Globus pallidus (tissue), 1 donor: ENCODE measurements at places on chromosomes 1 and 21.

GRCh38 chr1:41924911-41925310 is 6.2 kb upstream of the HIVEP3 start:
- no peak for DNase-seq

- no peak for DNase-seq
These were observed 90.1 kb upstream of the IRF2BP2 start for GRCh38 chr1:234699795-234700665.

- no peak for DNase-seq
These were observed 380.9 kb upstream of the PRMT6 start for GRCh38 chr1:106675558-106675957.

GRCh38 chr1:195828325-195828724 is 779.9 kb downstream of the KCNT2 start:
- no peak for DNase-seq

DNA sequence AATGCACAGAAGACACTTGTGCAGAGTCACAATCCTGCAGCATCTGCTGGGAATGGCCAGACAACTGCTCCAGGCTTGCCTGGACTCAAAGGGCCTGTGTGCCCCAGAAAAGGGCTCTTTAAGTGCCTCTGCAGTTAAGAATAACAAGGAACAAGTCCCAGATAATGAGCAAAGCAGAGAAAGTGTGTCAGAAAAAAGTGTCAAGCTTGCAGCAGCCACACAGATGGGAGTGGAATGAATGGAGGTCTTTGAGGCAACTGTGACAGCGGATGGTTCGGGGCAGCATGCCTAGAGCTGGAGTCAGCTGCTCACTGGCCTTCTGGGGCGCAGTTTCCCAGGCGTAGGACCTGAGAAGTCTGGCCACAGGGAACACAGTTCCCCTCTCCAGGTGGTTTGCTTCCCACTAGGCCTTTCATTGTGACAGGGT is 5.1 kb downstream of the PARP1 start:
- peak; percentile 95 for DNase-seq

- DNase-seq: no peak
These were observed 2.5 kb upstream of the PCBP3 start for GRCh38 chr21:45640888-45641479.

- no peak for DNase-seq
These were observed 10.7 kb upstream of the CNR2 start for GRCh38 chr1:23923592-23924499.

DNA sequence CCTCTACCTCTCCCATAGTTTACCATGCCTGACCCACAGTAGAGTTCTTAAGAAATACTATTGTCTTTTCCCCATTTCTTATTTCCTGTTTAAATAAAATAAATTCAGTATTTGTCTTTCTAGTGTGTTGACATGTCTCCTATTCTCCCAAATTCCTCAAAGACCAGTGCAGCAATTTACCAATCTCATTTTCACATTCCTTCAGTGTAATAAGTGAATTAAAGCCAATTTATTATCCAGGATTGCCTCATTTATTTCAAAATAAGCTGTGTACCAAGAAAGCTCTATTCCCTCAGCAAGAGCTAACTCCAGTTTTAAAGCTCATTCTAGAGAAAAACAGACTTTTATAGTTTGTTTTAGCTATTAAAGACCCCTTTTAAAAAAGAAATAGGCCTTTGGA is 49.9 kb downstream of the DISC1 start:
- no peak for DNase-seq

GRCh38 chr1:197327776-197328364 is 59.8 kb downstream of the CRB1 start:
- peak; percentile 28 for DNase-seq

DNA sequence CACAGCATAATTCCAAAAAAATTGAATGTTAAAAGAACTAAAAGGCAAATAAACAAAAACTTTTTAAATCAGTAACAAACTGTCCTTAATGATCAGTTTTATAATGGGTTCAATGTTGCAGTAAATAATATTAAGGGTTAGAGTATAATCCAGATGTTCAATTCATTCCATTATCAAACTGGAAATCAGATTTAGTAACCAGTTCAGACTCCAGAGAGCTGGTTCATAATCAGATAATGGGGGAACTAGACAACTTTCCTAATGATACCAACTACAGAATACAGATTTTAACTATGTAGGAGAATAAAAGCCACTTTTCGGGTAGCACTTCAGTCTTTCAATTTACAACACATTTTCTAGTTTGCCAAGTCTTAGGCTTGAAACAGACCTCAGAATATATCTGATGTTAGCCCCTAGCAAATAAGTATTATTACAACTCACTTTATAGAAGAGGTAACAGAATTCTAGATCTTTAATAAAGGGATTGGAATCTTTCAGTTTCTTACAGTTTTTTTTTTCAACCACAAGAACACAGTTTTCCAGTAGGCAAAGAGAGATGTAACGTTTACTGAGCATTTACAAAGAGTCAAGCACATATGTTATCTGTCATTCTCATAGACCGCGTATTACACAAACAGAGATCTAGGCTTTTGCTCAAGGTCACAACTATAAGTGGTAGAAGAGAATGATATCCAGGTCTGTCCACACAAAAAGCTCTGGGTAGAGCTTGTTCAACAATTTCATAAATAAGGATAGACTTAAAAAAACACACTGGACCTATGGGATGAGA is 1.9 kb upstream of the DCAF6 start:
- DNase-seq: no peak

GRCh38 chr1:52007215-52008002 is 16.9 kb upstream of the RAB3B start:
- no peak for DNase-seq

GRCh38 chr1:53730224-53730865 is 8.6 kb downstream of the GLIS1 start:
- no peak for DNase-seq

- DNase-seq: peak; percentile 48
These were observed 215.5 kb downstream of the KCNJ6 start for GRCh38 chr21:37700641-37701202.

DNA sequence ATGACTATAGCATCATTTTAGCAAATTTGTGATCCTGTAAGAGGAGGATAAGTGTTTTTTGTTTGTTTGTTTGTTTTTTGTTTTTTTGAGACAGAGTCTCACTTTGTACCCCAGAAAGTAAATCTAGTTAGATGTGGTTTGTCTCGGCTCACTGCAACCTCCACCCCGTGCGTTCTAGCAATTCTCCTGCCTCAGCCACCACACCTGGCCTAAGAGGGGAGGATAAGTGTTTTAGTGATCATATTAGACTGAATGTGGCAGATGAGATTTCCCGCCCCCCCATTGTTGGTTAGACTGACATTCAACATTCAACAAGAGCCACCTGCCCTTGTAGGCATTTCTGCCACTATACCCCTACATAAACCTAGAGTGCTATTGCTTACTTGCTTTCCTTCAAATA is 98.5 kb downstream of the OSBPL9 start:
- DNase-seq: no peak

DNA sequence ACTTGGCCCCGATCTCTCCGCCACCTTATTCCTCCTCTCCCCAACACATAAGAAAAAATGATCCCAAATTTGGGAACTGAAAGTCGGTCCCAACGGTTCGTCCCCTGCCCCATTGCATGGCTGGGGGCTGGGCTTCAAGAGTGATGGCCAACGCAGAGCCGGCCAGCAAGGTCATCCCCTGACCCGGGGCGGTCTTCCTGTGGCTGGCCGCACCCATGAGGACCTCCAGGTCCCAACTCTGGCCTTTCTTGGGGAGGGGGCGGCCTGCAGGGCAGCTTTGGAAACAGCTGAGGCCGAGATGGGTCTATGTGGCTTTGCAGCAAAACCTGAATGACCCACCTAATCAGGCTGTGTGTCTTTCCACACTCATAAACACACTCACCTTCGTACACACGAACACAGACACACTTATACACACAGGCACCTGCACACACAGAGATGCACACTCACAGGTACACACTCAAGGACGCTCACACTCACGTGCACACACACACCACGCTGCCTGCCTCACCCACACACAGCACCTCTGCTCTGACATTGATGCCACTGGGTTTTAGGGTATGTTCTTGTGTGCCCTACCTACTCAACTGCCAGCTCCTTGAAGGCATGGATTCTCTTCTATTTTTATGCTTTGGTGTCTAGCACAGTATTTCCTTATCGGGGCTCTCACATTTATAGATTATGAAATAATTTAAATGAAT is 562 bp downstream of the DYNLT5 start:
- no peak for DNase-seq

DNA sequence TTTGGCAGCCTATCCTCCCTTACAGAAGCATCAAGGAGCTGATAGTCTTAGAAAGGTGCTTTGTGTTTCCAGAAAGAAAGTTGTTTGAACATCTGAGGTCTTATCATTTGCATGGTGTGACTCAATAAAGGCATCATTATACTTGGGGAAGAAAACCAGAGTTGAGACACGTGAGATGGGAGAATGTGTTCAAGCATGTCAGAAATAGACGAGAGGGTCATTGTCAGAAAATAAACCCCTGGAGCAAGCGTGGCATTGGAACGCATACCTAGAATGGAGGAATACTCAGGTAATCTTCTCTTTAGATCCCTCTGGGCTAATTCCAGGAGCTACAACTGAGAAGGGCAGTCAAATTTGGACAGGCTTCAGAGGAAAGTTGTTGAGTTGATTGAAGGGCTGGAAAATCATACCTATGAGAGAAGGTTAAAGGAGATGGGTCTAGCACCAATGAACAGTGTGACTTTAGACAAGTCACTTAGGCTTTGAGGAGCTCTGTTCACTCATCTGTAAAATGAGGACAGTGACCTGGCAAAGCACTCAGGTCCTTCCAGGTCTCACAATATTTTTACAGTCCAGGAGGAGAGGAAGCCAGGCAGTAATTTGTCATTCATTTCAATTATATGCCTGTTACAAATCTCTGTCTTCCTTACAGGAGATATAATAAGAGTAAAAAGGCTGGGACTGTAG is 101.3 kb upstream of the C1orf21 start:
- DNase-seq: no peak

- peak; percentile 32 for DNase-seq
These were observed 241.5 kb downstream of the FOXD2 start for GRCh38 chr1:47679301-47679791.

GRCh38 chr1:200856716-200857357 is 15.9 kb upstream of the GPR25 start:
- DNase-seq: no peak

- DNase-seq: peak; percentile 6
These were observed 45.3 kb upstream of the MTF2 start for GRCh38 chr1:93033785-93034184.

GRCh38 chr1:178573330-178573729 is 60.4 kb downstream of the TEX35 start:
- DNase-seq: no peak

- DNase-seq: no peak
These were observed 120.9 kb upstream of the IPO9 start for GRCh38 chr1:201708085-201708512.

GRCh38 chr1:226111098-226111882 is 48.8 kb downstream of the H3-3A start:
- DNase-seq: no peak

GRCh38 chr1:6443339-6444115 is 19.0 kb downstream of the ESPN start:
- DNase-seq: no peak

GRCh38 chr1:220879076-220879508 is at the start of gene HLX:
TSS of gene HLX (plus strand) at chr1:220879443. CDS start at chr1:220879858, 415 bp downstream.
- DNase-seq: peak; percentile 73

DNA sequence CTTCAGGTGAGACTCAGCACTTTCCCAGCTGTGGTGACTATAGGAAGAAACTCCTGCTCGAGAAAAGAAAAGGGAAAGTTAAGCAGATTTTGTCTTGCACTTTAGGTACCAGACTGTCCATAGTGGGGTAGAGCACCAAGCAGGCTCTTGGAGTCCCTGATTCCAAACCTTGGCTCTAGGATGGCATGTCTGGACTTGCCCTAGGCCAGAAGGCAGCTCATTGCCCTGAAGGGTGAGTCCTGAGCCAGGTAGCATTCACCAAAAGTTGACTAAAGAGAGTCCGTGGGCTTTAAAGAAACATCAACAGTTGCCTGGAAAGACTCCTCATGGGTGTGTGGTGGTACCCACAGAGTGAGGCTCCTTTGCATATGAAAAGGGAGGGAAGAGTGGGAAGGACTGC is 145.2 kb upstream of the SNX7 start:
- no peak for DNase-seq

- DNase-seq: no peak
These were observed 52.3 kb upstream of the TIAM1 start for GRCh38 chr21:31396399-31396798.

- DNase-seq: no peak
These were observed 232.6 kb upstream of the POU3F1 start for GRCh38 chr1:38279148-38279547.

DNA sequence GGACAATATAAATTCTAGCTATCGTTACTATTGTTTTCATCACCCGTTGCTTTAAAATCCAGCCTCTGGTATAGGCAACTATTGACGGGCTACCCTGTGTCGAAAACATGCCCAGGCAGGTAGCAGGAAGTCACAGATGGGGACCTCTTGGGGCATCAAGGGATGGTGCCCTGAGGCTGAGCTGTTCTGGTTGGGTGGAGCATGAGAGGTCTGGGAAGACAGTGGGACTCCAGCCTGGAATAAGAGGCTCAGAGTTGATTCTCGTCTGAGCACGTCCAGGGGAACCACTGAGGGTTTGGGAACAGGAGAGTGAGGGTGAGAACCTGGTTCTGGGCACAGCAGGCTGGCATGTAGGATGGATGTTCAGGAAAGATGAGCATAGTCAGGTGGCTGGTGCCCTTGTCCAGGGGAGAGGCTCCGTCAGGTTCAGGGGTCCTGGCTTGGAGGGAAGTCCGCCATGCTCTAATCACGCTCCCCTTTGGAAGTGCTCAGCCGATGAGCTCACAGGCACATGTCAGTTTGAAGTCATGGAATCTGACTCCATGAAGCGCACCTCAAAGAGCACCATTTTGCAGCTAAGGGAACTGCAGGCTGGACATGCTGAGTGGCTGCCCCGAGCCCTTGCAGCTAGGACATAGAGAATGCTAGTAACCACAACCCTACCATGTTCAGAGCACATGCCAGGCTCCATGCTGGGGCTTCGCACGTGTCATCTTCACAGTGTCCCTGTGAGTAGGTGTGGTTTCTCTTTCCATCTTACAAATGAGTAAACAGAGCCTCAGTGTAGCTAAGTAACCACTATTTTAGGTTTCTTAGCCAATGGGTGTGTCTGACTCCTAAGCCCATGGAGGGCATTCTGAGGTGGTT is 21.0 kb downstream of the PCSK9 start:
- DNase-seq: no peak
